Smooth muscle cell of the coronary artery (primary cell): ENCODE measurements at places on chromosomes 7 and 10. TPM values are rescaled to one million over a fixed set of nuclear protein-coding genes. Genes with fewer than 3 reads are reported as not detected.

Gene GRB10
- 32.6 and 107 TPM in 2 replicates for total RNA-seq

Gene MSMB
- not detected in 2 replicates for total RNA-seq

Gene ADAM12
- total RNA-seq: 20.8 and 56.4 TPM in 2 replicates

Gene ZNF735
- not detected in 2 replicates for total RNA-seq

Gene CCDC146
- total RNA-seq: 0.75 and 3.0 TPM in 2 replicates

Gene TMEM196
- total RNA-seq: not detected in 2 replicates

Gene BLVRA
- 22.7 and 32.6 TPM in 2 replicates for total RNA-seq

Gene GRID2IP
- total RNA-seq: not detected in 2 replicates

Gene STEAP1B
- 7.3 and 10.8 TPM in 2 replicates for total RNA-seq
